ENCODE measurements at places on chromosomes 5 and 9.

DNA sequence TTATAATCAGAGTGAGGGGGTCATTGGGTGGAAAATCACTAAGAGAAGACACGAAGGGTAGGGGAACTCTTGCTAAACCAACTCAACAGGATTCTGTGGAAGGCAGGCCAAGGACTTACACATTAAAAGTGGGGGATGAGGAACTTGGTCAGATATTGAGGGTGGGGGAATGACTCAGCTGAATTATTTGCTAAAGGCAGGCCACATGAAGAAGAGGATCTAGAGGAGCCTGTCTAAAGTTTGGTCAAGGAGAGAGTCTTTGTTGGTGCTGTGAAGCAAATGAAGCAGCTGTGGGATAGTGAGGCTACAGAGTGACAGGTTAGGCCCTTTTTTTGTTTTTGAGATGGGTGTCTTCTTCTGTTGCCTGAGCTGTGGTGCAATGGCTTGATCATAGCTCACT is 63.9 kb upstream of the SPRY4 start:
- no peak for DNase-seq

GRCh38 chr5:11596185-11596584 is 308.1 kb downstream of the CTNND2 start:
- no peak for DNase-seq

- no peak for DNase-seq
Observed at GRCh38 chr5:56478062-56478461, 244.9 kb upstream of the ANKRD55 start.

DNA sequence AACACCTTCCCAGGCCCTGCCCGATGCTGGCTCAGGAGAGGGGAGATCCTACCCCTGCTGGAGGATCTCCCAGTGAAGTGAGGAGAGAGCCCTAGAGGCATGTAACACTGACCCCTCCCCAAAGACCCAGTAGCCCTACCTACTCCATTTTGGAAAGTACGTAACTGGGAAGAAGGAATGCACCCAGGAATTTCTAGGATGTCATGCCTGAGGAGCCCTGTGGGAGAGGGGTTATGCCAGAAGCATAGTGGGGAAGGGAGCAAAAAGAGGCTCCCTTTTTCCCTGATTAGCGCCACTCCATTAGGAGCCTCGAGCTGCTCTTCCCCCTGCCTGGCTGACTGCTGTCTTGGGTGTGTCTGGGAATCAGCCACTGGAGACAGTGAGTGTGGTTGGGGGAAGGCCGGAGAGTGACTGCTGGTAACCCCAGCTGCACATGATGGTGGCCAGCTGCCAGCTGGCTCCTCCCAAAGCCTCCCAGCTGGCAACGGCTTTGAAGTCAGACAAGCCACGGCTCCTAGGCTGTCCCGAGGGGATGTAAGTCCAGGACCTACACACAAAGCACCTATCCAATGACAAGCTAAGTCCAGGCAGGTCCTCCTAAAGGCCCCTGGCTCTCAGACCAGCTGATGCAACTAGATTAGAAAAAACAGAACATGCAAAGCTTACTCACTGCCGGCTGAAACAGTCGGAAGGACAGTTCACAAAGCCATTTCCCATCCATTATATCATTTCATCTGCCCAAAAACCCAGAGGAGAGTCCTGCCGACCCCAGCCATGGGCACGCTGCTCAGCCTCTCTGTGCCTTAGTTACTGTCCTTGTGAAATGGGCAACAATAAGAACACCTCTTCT is 136.5 kb upstream of the ABCA1 start:
- DNase-seq: peak; percentile 69

GRCh38 chr9:116430849-116431248 is 256.3 kb upstream of the TRIM32 start:
- DNase-seq: no peak

Data from NCI-H2107 (cell line).